Mammary epithelial cell (primary cell): ENCODE measurements at places on chromosomes 13 and 19.

- DNase-seq: peak; percentile 96
These were observed at the start of gene ZNF548 for GRCh38 chr19:57389730-57390598. ZNF548 (plus strand) TSS chr19:57389854; CDS start chr19:57390100, 246 bp downstream.

GRCh38 chr13:111629457-111629856 lies 309.0 kb downstream of the TEX29 start:
- no peak for DNase-seq

DNA sequence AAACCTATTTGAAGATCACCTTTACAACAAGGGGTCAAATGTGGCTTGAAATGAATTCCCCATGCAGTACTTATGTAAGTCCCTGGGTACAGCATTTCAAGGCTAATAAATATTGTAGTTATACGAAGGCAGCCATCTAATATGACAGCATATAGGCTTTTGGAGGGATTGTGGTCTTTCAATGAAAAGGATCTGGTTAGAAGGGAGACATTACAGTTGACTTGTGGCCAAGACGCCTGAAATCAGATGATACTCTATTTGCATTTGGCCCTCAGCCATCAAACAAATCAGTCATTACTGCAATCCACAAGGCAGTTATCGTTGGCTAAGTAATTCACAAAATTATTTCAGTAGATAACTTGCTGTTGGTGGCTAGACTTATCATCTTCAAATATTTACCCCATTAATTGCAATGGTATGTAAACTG lies 242.7 kb downstream of the DCLK1 start:
- no peak for DNase-seq

DNA sequence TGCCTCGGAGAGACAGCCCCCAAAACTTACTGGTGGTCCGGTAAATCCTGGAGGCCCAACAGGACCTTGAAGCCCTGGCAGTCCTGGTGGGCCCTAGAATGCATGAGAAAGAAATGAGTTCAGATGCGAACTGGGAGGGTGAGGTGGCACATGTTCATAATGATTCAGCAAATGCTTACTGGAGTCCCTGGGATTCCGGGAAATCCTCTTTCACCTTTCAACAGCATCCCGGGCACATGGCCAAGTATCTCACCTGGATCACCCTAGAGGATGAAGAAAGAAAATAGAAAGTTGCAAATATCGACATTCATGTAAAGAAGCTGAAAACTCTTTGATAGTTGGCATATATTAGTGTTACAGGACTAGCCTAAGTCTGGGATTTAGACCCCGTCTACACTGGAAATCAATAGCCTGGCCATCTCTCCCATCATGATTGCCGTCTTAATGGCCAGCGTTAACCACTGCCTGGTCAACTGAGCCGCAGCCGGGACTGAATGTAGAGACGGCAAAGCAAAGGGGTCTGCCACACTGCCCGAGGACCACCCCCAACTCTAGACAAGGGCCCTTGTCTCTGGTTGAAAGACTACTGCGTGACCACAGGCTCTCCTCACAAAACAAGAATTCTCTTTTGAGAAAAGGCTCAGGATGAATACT lies 96.9 kb downstream of the COL4A1 start:
- DNase-seq: peak; percentile 68

DNA sequence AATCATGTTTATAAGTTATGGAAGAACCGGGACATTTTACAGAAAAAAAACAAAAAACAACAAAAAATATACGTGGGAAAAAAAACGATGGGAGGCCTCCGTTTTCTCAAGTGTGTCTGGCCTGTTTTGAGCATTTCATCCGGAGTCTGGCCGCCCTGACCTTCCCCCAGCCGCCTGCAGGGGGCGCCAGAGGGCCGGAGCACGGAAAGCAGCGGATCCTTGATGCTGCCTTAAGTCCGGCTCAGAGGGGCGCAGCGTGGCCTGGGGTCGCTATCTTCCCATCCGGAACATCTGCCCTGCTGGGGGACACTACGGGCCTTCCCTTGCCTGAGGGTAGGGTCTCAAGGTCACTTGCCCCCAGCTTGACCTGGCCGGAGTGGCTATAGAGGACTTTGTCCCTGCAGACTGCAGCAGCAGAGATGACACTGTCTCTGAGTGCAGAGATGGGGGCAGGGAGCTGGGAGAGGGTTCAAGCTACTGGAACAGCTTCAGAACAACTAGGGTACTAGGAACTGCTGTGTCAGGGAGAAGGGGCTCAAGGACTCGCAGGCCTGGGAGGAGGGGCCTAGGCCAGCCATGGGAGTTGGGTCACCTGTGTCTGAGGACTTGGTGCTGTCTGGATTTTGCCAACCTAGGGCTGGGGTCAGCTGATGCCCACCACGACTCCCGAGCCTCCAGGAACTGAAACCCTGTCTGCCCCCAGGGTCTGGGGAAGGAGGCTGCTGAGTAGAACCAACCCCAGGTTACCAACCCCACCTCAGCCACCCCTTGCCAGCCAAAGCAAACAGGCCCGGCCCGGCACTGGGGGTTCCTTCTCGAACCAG lies 1.8 kb upstream of the APOE start:
- DNase-seq: no peak

- no peak for DNase-seq
These were observed 10.5 kb downstream of the MLLT1 start for GRCh38 chr19:6269101-6269886.

DNA sequence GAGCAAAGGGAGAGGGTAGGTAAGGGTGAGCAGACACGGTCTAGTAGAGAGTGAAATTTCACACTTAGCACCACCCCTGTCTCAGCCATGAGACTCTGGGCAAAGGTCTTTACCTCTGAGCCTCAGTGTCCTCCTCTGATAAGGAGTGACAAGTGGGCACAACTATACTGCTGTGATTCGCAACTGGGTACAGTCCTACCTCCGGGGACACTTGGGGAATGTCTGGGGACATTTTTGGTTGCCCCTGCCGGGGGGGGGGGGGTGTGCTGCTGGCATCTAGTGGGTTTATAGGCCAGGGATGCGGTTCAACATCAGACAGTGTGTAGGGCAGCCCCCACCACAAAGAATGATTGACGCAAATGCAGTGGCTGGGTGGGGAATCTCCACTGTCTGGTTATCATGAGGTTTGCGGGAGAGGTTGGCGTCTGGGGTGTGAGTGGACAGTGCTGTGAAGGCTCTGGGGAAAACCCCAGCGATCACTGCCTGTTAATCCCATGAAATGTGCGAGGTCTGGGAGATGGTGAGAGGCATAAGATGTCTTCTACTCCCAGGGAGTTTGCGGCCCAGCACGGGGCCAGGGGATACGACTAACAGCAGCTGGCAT lies 4.3 kb downstream of the NACC1 start:
- DNase-seq: no peak

DNA sequence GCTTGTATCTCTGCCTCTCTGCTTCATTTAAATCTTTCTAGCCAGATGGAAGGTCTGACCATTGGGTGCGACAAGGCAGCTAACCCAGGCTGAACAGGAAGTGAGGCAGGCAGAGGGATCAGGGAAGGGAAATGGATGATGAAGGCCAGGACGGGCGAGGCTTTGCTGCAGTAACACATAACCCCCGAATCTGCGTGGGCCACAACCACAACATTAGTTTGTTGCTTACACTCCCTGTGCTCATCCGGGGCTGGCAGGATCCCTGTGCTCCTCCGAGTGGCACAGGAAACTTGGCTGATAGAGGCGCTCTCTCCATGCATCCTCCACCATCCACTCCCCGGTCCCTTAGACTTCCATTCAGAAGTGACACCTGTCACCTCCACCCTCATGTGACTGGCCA lies 1.1 kb upstream of the FLT3LG start:
- DNase-seq: no peak

GRCh38 chr13:101218484-101218883 lies 197.8 kb downstream of the NALCN start:
- DNase-seq: peak; percentile 63

DNA sequence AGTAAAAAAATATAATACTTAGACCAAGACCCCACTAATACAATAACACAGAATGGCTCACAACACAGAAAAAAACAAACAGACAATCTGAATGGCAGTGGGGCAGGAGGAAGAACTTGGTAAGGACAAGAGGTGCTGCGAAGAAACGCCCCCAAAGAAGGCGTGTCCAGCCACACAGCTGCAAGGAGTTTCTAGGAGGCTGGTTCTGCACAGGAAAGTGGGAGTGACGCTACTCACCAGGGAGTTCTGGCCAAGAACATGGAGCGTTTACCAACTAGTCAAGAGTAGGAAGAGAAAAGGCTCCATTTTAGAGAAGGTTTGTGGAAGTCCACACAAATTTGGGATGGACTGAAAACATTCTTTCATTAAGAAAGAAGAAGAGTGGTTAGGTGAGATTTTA lies 95.3 kb upstream of the SLC15A1 start:
- no peak for DNase-seq
